ENCODE measurements at places on chromosomes 7 and 10.

GRCh38 chr10:106401161-106401560 lies 763.3 kb downstream of the SORCS1 start:
- DNase-seq, result no peak

GRCh38 chr10:132322586-132323048 lies 9.4 kb upstream of the LRRC27 start:
- no peak for DNase-seq

DNA sequence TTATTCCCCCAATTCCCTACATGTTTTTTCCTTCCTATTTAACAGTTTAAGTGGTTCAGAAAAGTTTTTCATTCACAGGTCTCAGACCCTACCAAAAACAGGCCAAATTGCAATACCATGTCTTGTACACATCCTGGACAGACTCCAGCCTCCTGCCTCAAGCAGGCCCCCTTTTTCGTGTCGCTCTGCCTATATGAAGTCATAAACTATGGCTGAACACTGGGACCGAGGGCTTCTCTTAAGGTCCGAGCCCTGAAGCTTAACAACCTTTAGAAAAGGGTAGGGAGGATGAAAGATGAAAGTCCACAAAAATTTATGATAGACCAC lies 1.4 kb downstream of the FBXW4 start:
- no peak for DNase-seq

DNA sequence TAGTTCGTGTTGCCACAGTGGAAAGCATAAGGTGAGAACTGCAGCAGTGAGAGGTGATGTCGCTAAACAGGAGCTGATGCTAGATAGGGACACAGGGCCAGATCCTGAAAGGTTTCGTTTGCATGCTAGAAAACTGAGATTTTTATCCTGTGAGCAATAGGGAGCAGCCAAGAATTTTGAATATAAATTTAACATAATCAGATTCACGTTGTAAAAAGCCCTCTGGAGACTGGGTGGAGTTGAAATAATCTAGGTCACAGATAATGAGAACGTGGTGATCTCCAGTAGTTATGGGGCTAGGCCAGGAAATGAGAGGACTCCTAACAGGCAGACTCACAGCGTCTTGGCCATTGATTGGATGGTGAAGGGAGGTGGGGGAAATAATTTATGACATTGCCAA lies 92.1 kb upstream of the IMMP2L start:
- DNase-seq, result no peak

GRCh38 chr7:29356631-29357030 lies 162.1 kb downstream of the CHN2 start:
- DNase-seq, result no peak

- DNase-seq, result no peak
Measured at GRCh38 chr7:124457841-124458240, 307.8 kb downstream of the GPR37 start.
